ENCODE measurements at places on chromosomes 16 and 17.

- no peak for DNase-seq
Measured at GRCh38 chr17:82056729-82057621, 5.3 kb downstream of the GPS1 start.

- no peak for DNase-seq
Measured at GRCh38 chr16:2527071-2527783, 4.0 kb downstream of the CEMP1 start.

DNA sequence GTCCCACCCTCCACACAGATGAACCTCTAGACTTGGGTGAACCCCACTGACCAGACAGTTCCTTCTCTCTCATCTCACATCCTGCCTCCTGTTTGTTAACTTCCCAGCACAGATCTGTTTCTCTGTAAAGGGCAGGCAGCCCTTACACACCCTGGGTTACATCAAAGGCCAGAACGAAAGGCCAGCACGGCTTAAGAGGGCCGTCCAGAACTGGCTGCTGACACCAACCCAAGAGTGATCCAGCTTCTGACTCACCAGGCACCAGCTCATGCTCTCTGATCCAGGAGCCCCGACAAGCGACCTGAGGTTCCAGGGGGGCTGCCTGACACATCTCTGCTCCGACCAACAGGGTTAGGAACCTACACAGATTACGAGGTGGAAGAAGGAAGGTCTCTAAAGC lies 86.9 kb downstream of the MRM3 start:
- DNase-seq = no peak

DNA sequence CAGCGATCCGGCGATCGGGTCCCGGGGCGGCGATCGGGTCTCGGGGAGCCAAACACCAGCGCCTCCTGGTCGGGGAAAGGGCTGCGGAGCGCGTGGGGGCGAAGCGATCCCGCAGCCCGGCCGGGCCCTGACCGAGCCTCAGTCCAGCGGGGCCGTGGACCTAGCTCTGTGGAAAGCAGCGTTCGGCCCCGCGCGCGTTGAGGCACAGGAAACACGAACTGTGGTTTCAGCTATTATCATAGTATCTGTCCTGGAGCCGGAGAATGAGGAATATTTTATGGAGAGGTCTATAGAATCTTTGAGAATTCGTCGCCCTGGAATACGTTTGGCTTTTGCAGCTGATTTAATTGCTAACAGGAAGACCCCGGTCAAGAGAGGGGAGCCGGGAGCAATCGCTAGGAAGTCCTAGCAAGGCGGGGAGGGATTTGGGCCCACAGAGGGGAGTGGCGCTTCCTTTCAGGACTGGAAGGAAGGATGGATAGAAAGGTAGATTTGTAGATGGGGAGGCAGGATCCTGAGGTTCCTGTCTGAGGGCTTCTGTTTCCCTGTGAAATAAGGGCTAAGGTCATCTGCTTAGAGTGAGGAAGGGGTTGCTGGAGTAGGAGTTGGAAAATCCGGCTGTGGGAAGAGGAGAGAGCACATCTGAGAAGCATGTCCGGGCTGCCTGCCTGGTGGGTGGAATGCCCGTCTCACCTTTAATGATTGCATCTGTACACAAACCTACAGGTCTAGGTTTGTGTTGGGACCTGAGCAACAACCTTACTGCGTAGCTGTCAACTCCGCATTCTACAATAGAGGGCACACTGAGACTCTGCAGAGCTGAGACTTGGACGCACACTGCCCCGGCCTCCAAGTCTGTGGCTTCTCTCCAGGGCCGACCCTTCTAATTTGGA lies 770 bp downstream of the CCNF start:
- peak; percentile 10 for DNase-seq

- DNase-seq = no peak
Measured at GRCh38 chr17:72139212-72139611, 18.4 kb downstream of the SOX9 start.

GRCh38 chr17:19709841-19710240 lies 6.5 kb downstream of the SLC47A2 start:
- DNase-seq = no peak

- no peak for DNase-seq
Measured at GRCh38 chr17:4463818-4464476, 30.2 kb downstream of the SPNS3 start.

- no peak for DNase-seq
Measured at GRCh38 chr17:39639566-39640458, 2.9 kb downstream of the STARD3 start.

DNA sequence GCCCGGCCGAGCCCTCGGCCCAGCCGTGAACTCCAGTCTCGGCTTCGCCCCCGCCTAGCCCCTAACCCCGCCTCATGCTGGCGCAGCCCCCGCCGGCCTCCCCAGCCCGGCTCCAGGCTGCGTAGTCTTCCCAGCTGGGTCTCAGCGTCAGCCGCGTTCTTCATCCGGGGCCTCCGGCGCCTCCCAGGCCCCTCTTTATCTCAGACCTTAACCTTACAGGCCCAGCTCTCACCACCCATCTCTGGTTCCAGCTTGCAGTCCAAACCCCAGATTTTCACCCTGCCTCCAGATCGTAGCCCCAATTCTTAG lies at the start of gene PROCA1:
Gene PROCA1 (minus strand): TSS at position 166 of the 309 bp plus-strand sequence. CDS start 228 bp downstream, outside the sequence.
- peak; percentile 28 for DNase-seq

DNA sequence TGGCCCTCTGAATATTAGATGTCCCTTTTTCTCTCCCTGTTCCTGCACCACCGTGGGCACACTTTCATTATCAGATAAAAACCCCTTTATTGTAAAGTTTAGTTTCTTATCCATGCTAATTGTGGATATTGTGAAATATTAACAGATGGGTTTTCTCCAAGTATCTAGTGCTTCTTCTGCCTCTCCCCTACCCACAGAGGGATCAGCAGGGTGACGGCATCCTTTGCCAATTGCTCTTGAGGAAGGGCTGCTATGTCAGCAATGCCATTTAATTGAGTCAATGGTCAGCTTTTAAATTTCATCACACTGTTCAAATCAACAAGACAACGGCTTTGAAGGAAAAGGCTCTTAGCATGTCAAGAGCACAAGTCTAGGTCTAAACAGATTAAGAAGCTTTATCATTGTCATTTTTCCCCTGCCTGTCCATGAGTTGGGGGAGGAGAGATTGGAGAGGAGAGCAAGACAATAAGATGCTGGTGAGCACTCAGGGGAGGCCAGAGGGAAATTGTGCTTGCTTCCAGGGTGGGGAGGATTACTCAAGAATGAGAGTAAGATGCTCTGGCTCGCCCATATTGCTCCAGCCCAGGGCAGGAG lies 443.0 kb upstream of the CCL2 start:
- DNase-seq = no peak

GRCh38 chr16:19875900-19876299 lies 8.7 kb downstream of the GPRC5B start:
- DNase-seq = no peak

Measured in T-cell (primary cell).